ENCODE measurements at places on chromosomes 1 and 21.

- DNase-seq = no peak
Observed at GRCh38 chr21:37475186-37475868, 108.8 kb downstream of the DYRK1A start.

DNA sequence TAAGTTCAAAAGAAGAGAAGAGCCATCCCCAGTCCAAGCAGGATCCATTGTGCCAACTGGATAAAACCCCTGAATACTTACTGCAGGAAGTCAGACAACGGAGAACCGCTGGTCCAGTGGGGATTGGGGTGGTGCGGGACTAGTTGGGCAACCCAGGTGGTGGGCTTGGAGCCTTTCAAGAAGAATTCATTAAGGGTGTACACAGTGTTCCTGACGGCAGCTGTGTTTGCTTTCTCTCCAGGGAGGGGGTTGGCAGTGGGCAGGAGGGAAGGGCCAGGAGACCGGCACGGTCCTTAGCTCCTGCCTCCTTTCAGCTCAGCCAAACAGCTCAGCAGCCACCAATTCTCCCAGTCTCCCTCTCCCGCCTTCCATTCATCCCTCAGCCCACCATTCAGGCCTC, 7.1 kb upstream of the CDK18 start:
- no peak for DNase-seq

- DNase-seq = no peak
Observed at GRCh38 chr21:40623528-40623927, 223.4 kb downstream of the DSCAM start.

DNA sequence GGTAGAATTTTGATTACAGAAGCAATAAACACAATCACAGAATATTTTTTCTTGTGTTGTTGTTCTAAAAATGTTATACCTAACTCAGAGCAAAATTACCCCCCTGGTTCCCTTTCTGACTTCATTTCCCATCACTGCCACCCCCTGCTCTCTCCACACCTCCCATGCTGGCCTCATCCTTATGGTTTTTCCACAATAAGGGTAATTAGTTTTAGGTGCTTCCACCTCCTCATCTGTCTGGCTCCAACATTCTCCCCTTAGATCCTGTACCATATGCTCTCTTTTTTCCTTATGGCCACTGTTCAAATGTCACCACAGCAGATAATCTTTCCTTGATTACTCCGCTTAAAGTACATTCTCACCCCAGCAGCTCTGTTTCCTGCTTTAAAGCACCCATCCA, 2208.6 kb downstream of the MRPL39 start:
- no peak for DNase-seq

DNA sequence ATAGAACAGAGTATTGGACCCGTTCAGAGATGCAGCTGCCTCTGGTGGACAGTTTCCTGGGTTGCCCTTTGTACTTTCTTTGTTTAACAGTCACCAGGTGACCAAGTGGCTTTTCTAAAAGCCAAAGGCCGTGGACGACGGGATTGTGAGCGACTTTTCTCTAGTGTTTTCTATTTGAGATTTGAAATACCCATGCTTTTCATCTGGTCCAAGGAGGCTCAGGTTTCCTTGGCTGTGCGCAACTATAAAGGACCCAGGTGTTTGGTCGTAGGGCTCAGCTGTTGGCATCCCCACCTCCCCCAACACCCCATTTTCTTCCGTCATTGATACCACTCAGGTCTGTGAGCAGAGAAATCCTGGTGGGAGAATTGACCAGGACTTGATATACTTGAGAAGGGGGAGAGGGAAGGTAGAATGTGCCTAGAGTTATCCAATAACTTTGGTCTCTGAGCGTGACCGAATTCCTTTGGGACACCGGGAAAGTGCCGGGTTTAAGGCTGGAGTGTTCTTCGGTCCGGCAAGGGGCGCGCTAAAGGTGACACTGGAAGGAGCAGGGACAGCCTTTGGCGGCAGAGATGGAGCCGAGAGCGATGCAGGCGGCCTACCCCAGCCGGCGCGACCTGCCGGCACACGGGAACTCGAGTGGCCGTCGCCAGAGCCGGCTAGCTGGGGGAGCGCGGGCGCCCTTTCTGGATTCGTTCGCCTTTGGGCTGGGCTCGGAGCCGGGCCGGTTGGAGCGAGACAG, 83.4 kb upstream of the BMP8A start:
- DNase-seq = no peak
